ENCODE measurements at places on chromosomes 16 and 17.

DNA sequence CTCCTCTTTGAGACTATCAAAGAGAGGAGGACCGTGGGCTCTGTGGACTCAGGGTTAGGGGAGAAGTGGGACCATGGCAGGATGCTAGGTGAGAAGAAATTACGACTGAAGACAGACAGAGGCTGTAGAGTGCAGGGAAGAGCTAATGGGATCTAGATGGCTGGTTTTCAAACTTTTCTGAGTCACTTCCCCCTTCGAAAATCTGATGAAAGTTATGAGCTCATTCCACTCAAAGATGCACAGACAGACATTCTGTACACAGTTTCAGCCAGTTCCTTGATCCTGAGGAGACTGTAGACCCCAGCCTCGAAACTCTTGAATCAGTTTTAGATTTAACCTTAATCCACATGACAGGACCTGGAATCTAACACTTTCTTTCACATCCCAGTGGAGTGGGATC, 40.7 kb downstream of the RGS9 start:
- DNase-seq: no peak

DNA sequence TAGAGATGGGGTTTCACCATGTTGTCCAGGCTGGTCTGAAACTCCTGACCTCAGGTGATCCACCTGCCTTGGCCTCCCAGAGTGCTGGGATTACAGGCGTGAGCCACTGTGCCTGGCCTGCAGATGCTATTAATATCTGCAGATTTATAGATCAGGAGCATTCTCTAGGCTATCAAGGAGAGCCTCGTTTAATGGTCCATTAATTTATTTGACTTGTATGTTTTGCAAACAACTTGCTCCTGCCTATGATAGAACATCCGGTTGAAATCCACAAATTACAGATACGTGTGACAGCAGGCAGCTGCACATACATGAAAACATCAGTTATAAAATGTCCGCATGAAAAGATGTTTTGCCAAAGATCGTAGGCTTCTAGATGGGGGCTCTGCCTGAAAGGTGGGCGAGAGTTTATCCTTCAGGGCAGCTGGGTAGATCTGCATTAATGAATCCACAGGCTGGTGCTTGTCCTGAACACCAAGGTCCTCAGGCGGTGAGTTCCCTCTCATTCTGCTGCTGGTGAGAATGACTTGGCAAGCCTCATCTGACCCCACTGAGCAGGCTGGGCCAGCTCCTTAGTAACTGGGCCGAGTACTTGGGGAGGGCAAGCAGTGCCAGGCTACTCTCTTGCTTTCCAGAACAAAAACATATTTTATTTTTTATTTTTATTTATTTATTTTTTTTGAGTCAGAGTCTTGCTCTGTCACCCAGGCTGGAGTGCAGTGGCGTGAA, 37.1 kb upstream of the MGAT5B start:
- no peak for DNase-seq

GRCh38 chr17:31248986-31249834, 47.8 kb downstream of the OMG start:
- DNase-seq: no peak

DNA sequence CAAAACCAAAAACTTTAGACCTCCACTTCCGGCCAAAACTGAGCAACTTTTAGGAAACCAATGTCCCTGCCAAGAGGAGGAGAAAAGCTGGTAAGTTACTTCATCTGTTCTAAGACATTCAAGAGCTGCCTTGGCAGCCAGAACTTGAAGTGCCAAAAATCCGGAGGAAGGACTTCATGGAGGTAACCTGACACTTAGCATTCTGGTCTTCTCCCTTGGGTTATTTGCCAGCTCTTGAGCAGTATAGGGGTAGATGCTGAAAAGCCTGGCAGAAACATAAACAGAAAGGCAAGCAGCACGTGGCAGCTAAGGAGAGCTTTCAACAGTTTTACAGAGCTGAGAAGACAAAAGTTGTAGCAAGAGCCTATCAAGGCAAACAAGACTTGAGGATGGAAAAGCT, 53.2 kb downstream of the CDYL2 start:
- no peak for DNase-seq

DNA sequence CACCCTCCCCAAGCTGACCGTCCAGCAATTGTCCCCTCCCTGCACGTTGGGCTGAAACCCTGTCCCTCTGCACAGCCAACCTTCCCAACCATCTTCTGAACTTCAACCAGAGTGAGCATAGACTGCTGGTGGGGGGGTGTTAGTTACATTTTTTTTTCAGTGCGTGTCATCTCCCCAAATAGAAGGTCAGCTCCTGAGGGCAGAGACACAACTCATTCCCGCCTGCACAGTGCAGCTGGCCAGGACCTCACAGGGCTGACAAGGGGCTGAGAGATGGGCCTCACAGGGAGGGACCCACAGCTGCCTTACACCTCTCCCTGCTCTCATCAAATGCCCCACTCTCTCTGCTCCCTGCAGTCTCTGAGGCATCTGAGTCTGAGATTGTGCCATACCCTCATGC, 8.4 kb downstream of the SRL start:
- no peak for DNase-seq

Data from activated gamma-delta T cell treated with anti-CD3 and anti-CD28 coated beads, Interleukin-2, amount 50 U/mL, for 16 hours (primary cell).